ENCODE measurements at places on chromosomes 16 and 17.

- no peak for DNase-seq
- no peaks in the 10 kb centered on the region for H3K36me3 ChIP-seq
- peak overlapping the region; percentile 72 for H3K4me3 ChIP-seq
These were observed 1.5 kb downstream of the MCRIP1 start for GRCh38 chr17:81831563-81831956.

- H3K27me3 ChIP-seq = no peaks in the 10 kb centered on the region
- H3K27ac ChIP-seq = peak overlapping the region; percentile 4
- peaks cover 10% of the 10 kb centered on the region for H3K4me1 ChIP-seq
- no peak overlapping the region for H3K4me3 ChIP-seq
- H3K36me3 ChIP-seq = no peaks in the 10 kb centered on the region
- peak; percentile 30 for DNase-seq
These were observed 13.7 kb downstream of the CANT1 start for GRCh38 chr17:78995761-78996451.

DNA sequence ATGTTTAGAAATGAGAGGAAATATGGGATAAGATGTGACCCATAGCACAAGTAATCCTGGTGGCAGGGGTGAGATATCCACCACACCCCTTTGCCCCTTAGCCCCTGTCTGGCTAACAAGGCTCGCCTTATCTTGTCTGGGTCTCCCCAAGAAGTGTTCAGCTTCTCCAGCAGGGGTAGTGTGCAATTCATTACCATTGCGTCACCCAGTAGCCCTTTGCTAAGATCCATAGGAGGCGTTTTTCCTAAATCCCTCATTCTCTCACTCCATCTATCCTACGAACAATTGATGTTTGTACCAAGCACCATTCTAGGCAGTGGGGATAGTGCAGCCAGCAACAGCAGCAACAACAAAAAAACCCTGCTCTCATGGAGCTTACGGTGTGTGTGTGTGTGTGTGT lies 30.8 kb downstream of the CCDC42 start:
- no peak overlapping the region for H3K27ac ChIP-seq
- no peak for DNase-seq
- no peaks in the 10 kb centered on the region for H3K4me1 ChIP-seq
- no peaks in the 10 kb centered on the region for H3K36me3 ChIP-seq

DNA sequence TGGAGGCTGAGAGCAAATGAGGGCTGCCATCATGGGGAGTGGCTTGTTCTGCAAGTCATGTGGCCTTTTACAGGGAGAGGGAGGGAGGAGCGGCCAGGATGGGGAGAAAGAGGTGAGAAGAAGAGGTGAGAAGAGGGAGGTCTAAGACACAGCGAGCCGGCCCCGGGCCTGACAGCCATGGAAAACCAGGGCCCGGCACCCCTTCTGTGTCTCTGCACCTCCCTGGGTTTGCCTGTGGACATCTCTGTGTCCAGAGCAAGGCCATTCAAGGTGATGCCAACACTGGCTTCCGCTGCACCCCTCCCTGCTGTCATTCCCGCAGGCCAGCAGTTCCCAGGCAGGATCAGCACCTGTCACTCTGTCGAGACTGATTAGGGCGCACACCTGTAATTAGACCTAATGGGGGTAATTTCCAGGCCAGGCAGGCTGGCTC lies 75.6 kb downstream of the MGAT5B start:
- H3K27me3 ChIP-seq = peaks cover 3% of the 10 kb centered on the region
- no peak overlapping the region for H3K27ac ChIP-seq
- H3K36me3 ChIP-seq = no peaks in the 10 kb centered on the region
- no peak for DNase-seq
- no peak overlapping the region for H3K4me3 ChIP-seq
- no peaks in the 10 kb centered on the region for H3K4me1 ChIP-seq

GRCh38 chr17:49190932-49191331 lies 19.4 kb downstream of the GNGT2 start:
- no peaks in the 10 kb centered on the region for H3K36me3 ChIP-seq
- H3K4me1 ChIP-seq = peaks cover 3% of the 10 kb centered on the region
- peak overlapping the region; percentile 96 for H3K27ac ChIP-seq

- no peak for DNase-seq
- H3K27me3 ChIP-seq = no peaks in the 10 kb centered on the region
- no peaks in the 10 kb centered on the region for H3K4me1 ChIP-seq
These were observed 121.5 kb downstream of the STXBP4 start for GRCh38 chr17:55090079-55090492.

GRCh38 chr17:80023481-80024205 lies 12.0 kb downstream of the TBC1D16 start:
- H3K4me1 ChIP-seq = peaks cover 7% of the 10 kb centered on the region
- DNase-seq = no peak
- H3K27me3 ChIP-seq = no peaks in the 10 kb centered on the region
- peak overlapping the region; percentile 54 for H3K4me3 ChIP-seq
- no peaks in the 10 kb centered on the region for H3K36me3 ChIP-seq

GRCh38 chr16:57609541-57610401 lies 18.7 kb upstream of the ADGRG1 start:
- H3K36me3 ChIP-seq = no peaks in the 10 kb centered on the region
- no peaks in the 10 kb centered on the region for H3K4me1 ChIP-seq
- no peak overlapping the region for H3K4me3 ChIP-seq
- DNase-seq = no peak

- no peaks in the 10 kb centered on the region for H3K27me3 ChIP-seq
- peaks cover 46% of the 10 kb centered on the region for H3K36me3 ChIP-seq
- peaks cover 60% of the 10 kb centered on the region for H3K4me1 ChIP-seq
- H3K4me3 ChIP-seq = peak overlapping the region; percentile 91
- H3K27ac ChIP-seq = peak overlapping the region; percentile 99
These were observed 2.9 kb downstream of the SRSF2 start for GRCh38 chr17:76734080-76734840.

DNA sequence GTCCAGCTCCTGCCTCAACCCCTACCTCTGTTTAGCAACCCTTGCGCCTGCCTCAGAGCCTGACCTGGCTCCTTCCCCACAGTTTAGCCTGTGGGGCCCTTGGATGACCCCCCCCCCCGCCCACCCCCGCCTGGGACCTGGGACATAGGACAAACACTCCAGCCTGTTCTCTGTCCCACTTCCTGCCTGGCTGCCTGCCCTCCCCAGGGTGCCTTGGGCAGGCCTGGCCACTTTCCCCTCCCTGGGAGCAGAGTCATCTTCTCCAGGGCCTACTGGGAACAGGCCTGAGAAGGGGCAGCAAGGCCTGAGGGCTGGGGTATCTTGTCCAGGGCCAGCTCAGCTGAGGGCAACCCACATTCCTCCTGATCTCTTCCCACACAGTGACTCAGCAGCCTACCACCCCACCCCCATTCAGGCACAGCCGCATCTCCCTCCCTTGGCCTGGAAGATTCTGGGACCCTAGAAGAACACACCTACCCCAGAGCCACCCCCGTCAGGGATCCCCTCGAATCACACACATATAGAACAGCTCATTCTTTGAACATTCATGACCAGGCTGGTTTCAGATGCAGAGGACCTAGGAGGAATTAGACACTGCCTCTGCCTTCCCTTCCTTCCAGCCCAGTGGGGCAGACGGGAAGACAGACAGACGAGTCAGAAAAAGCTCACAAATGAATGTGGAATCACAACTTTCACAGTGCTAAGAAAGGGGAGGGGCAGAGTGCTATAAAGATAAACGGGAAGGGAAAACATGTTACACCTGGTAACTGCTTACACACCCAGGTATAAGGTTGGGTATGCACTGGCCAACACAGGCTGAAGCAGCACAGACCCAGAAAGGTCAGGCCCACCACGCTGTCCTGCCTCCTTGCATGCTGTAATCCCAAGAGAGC lies 6.0 kb downstream of the FHOD1 start:
- H3K27ac ChIP-seq = peak overlapping the region; percentile 94
- peak overlapping the region; percentile 18 for H3K4me3 ChIP-seq
- peak; percentile 82 for DNase-seq
- peaks cover 35% of the 10 kb centered on the region for H3K36me3 ChIP-seq

GRCh38 chr17:10033959-10034358 lies 128.9 kb upstream of the RCVRN start:
- H3K4me3 ChIP-seq = no peak overlapping the region
- peak; percentile 26 for DNase-seq
- peaks cover 6% of the 10 kb centered on the region for H3K27me3 ChIP-seq
- H3K36me3 ChIP-seq = no peaks in the 10 kb centered on the region

GRCh38 chr16:23575834-23576233 lies 18.3 kb downstream of the UBFD1 start:
- H3K4me1 ChIP-seq = peaks cover 19% of the 10 kb centered on the region
- H3K27ac ChIP-seq = no peak overlapping the region
- no peak for DNase-seq
- H3K36me3 ChIP-seq = peaks cover 78% of the 10 kb centered on the region

GRCh38 chr17:44203731-44204440 lies 4.2 kb upstream of the ATXN7L3 start:
- no peaks in the 10 kb centered on the region for H3K27me3 ChIP-seq
- no peak overlapping the region for H3K4me3 ChIP-seq
- H3K4me1 ChIP-seq = no peaks in the 10 kb centered on the region
- H3K27ac ChIP-seq = no peak overlapping the region

- H3K27ac ChIP-seq = no peak overlapping the region
- no peaks in the 10 kb centered on the region for H3K36me3 ChIP-seq
These were observed 33.1 kb upstream of the MEIOC start for GRCh38 chr17:44623070-44623725.

DNA sequence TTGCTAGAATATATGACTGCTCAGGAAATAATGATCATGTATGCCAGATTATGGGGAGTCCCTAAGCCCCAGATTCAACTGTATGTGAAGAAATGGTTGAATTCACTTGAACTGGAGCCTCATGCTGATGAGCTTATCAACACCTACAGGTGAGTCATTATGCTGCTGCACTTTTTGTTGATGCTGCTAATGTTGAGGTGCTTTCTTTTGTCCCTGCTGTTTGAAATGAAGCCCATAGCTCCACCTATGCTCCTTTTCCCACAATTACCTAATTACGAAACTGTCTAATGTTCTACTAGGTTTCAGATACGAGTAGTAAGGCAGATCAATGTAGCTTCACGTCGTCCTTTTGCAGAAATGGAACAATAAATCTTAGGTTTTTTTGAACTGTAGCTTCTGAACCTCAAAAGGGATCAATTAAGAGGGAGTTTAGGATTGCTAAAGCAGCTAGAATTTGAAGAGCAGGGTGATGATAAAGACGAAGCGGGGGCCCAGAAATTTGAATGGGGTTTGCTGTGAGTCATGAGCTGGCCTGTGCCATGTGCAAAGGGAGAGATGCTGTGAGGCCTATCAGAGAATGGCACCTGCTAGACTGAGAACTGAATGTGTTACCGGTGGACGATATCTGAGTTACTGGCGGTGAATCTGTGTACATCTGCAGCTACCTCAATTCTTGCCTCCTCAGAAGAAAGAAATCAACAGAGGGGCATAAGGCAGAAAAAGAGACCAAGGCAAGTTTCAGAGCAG lies 6.1 kb upstream of the UQCRC2 start:
- peaks cover 23% of the 10 kb centered on the region for H3K4me1 ChIP-seq
- H3K27ac ChIP-seq = no peak overlapping the region
- no peaks in the 10 kb centered on the region for H3K27me3 ChIP-seq
- no peaks in the 10 kb centered on the region for H3K36me3 ChIP-seq
- no peak overlapping the region for H3K4me3 ChIP-seq

DNA sequence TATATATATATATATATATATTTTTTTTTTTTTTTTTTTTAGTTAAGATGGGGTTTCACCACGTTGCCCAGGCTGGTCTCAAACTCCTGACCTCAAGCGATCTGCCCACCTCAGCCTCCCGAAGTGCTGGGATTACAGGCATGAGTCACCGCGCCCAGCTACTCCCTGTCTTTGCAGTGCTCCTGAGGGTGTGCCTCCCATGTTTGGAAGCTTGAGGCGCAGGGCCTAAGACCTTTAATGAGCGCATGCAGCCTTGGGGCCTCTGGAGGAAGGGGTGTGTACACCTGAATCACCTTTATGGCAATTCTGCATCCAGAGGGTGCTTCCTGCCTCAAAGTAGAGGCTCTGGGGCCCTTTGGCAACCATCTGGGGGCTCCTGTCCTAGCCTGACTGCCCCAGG lies 219.4 kb upstream of the CIBAR2 start:
- H3K36me3 ChIP-seq = no peaks in the 10 kb centered on the region
- H3K4me1 ChIP-seq = peaks cover 9% of the 10 kb centered on the region
- no peak overlapping the region for H3K27ac ChIP-seq
- H3K27me3 ChIP-seq = no peaks in the 10 kb centered on the region

DNA sequence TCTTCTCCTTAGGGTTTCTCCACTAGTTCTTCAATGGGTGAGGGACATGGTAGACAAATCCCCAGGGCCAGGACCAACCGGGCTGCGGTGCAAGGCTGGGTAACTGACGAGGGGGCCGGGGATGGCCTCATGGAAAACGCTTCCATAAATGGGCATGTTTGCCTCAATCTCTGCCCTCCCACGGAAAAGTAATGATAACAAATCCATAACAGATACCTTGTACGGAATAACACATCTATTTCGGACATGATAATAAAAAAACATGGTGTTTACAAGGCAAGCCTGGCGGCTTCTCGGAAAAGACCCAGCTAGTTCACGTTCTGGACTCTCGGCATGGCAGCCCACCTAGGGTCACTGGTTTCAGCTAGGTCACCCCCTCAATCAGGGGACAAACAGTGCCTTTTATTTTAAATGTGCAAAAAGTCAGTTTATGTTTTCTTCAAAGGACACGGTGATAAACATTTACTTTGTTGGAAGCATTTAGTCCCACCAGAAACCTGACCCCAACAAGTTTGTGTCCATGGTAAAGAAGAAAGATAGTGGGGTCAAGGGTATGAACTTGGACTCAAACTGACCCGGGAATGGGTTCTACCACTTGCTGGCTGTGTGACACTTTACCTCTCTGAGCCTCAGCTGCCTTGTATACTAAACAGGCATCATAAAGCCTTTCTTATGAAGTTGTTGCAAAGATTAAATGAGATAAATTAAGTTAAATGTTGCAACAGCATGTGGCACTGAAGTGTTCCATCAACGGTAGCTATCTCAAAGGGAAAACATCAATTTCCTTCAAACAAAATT lies 1.7 kb downstream of the MYH11 start:
- DNase-seq = no peak
- no peaks in the 10 kb centered on the region for H3K36me3 ChIP-seq
- peaks cover 15% of the 10 kb centered on the region for H3K4me1 ChIP-seq

DNA sequence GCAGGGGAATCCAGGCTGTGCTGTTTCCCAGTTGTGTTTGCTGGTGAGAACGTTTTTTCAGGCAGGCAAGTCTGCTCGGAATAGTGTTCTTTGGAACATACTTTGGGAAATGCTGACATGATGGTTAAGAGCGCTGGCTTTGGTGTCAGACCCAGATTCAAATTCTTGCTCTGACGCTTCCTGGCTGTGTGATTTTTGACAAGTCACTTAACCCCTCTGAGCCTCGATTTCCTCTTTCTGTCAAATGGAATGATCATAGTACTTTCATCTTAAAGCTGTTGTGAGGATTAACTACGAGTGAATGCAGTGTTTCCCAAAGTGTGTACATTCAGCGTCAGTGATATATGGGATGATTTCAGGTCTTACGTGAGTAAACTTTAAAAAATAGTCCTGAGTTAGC lies 4.8 kb downstream of the FBRS start:
- H3K27me3 ChIP-seq = no peaks in the 10 kb centered on the region
- H3K4me1 ChIP-seq = peaks cover 23% of the 10 kb centered on the region
- H3K36me3 ChIP-seq = peaks cover 3% of the 10 kb centered on the region
- no peak for DNase-seq
- no peak overlapping the region for H3K4me3 ChIP-seq

- no peak overlapping the region for H3K4me3 ChIP-seq
- no peak for DNase-seq
- H3K27ac ChIP-seq = no peak overlapping the region
These were observed 114.8 kb upstream of the C16orf82 start for GRCh38 chr16:26951950-26952349.
